ENCODE measurements at places on chromosomes 2 and 18.

DNA sequence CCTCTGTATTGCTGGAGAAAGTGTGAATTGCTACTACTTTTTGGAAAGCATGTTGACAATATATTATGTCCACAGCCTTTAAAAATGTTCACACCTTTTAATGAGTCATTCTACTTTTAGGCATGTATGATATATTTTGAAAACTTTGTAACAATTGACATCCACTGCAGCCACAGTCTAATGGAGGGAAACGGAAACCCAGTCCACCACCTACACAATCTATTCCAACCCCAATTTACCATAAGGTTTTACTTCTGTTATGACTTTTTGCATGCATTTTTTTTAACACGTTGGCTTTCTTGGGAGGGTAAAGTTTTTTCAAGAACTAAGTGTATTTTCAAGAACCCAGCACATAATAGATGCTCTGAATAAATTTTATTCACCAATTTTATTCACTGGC is 38.5 kb upstream of the ATP8B1 start:
- DNase-seq, result no peak

- DNase-seq, result peak; percentile 36
Measured at GRCh38 chr2:238139196-238140039, 950 bp downstream of the KLHL30 start.

DNA sequence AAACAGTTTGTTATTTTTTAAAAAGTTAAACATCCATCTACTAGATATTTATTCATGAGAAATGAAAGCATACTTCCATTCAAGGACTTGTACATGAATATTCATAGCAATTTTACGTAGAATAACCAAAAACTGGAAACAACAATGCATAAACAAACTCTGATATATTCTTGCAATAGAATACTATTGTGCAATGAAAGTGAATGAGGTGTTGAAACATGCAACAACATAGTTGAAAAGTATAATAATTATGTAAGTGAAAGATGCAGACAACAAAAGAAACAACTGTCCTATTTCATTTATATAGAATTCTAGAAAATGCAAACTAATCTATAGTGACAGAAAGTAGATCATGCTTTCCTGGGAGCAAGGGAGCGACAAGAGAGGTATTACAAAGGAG is 206.6 kb upstream of the KLHL29 start:
- no peak for DNase-seq

DNA sequence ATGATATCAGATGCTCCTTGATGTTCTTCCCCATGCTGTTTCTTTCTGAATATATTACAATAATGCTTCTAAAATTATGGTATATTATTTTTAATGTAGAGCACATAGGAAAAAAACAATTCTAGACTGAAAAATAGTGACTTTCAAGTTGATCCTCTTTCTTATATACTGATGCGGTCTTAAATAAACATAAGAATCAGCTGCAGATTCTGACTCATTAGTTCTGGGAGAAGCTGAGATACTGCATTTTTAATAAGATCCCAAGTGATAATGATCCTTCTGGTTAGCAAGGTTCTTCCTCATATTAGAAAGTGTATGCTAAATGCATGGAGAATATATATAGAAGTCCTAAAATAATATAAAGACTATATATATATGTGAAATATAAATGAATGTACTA is 124.9 kb downstream of the XIRP2 start:
- DNase-seq, result no peak

DNA sequence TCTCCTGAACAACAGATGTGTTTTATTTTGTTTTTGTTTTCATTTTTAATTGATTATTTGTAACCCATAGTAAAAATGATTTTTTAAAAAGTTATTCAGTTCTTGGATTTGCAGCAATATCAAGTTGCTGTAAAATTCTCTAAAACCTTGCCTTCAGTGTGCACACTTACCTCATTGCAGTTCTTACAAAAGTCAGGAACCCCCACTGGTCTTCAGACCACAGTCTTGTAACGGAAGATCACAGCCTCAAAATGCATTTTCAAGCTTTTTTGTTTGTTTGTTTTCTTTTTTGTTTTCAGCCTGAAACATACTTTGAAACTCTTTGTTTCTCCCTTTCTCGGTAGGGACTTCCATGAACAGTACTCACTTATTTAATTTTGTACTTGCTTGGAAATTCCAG is 1012.8 kb upstream of the GYPC start:
- DNase-seq, result no peak

DNA sequence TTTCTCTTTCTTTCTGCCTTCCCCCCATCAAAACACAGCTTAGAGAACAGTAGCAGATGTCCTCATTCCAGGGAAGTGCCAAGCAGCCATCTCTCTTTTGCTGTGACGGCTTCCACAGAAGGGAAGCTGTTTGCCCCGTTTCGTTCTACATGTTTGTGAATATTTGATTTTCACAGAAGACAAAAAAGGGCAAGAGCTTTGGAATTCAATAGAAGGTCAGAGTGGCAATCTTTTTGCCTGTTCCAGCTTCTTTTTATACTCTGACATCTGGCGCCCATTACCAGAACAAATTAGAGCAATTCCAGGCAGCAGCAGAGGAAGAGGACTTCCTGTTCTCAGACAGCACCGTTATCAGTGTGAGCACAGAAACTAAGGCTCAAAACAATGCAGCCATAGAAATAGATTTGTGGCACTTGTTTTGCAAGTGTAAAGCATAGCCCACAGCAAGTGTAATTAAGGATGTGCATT is 79.0 kb upstream of the CDH19 start:
- no peak for DNase-seq

DNA sequence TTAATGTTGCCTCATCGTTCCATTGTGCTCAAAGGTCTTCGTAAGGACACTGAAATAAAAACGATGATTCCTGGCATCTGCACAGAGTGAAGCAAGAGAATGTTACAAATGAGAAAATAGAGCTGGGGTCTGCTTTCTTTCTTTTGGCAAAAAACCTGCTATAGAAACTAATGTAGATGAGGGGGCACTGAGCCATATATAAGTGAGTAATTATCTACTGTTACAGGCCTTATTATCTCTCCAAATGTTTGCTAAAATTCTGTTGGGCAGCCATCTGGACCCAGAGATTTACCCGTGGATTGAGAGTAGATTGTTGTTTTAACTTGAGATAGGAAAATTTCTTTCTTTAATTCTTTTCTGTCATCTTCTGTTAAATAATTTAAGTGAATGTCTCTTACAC is 472.5 kb upstream of the PIK3C3 start:
- no peak for DNase-seq

DNA sequence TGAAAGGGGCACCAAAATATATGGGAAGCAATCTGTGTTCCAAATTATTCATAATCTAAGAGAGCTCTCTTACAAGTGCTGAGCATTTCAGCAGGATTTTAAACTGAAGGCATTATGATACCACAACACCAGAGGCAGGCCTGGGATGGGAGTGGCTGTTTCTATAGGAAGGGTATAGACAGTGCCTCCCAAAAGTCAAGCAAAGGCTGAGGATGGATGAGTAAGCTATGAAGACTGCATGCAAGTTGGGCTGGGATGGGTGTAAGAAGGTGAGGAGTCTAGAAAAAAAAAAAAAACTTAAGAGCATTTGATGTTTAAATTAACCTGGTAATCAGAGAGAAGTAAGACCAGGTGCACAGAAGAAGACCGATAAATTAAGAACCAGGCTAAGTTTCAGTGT is 132.5 kb downstream of the OSR1 start:
- DNase-seq, result no peak

DNA sequence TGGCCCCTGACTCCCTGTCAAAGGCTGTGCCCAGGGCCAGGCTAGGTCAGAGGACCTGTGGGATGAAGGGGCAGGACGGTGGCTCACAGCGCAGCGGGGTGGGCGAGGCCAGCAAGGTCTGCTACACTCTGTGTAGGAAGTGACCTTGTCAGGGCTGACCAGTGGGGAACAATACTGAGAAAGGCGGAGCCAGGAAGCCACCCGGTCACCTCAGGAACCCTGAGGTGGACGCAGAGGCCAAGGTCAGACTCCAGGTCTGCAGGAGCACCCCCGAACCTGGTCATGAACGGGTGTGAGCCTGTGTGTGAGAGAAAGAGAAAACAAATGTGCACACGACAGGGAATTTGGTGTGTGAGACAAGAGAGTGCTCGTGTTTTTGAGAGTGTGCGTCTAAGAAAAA is 72.3 kb downstream of the SMAD7 start:
- DNase-seq, result no peak

DNA sequence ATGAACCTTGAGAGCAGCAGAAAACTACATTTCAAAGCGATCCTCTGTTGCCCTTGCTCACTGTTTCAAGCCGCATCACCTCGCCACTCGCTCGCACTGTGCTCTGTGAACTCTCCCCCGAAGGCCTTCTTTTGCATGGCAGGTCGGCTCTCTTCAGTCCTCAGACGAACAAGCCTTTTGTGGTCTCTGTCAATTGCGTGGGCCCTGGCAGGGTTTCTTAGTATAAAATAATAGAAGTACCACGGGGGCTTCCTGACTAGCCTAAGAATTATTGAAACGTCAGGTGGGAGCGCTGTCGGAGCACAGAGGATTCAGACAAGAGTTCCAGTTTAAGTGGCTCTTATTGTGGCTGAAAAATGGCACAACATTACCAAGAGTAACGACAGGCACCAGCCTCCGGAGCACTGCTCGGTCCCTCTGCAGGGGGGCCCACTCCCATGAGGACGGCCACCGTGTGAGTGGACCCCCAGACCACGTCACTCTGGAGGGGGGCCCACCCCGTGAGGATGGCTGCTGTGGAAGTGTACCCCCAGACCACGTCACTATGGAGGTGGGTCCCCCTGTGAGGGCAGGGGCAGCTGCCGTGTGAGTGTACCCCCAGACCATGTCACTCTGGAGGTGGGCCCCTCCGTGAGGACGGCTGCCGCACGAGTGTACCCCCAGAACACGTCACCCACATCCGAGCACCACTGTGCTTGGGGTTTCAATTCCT is 237.7 kb downstream of the HDAC4 start:
- DNase-seq, result peak; percentile 11

DNA sequence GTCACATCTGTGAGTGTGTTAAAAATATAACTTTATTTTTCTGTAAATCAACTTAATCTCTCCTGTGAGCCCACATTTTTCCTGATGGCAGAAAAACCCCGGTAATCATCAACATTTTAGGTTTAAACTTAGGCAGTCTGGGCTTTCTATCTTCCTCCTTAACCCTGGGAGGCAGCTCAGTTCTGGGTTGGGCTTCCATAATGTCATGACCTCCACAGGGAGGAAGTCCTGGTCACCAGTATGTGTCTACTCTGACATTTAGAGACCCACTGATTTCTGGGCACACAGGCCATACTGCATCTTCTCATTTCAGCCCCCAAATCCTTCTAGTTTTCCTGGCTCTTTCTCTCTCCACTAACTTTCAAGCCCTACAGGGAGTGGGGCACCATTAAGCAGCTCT is 181.2 kb downstream of the DYSF start:
- DNase-seq, result no peak

DNA sequence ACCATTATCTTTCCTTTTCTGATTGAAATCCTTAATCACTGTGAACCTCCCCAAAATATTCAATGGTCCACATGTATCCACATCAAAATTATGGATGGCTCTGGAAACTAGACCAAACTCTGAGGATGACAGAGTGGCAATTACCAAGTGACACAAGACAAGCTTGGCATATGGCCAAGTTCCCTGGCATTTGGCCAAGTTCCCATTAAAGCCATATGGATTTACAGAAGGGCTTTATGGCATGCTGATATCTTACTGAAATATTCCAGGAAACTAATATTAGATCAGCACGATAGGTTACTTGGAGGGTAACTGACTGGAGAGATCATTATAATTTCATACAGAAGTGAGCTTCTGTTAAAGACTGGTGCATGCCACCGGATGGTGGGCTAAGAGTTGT is 21.9 kb upstream of the CERS6 start:
- DNase-seq, result no peak

- DNase-seq, result no peak
Measured at GRCh38 chr18:22223254-22223964, 54.0 kb downstream of the GATA6 start.

- DNase-seq, result no peak
Measured at GRCh38 chr2:161843936-161844335, 219.7 kb downstream of the SLC4A10 start.

GRCh38 chr2:213723707-213724106 is 439.4 kb downstream of the SPAG16 start:
- DNase-seq, result no peak

DNA sequence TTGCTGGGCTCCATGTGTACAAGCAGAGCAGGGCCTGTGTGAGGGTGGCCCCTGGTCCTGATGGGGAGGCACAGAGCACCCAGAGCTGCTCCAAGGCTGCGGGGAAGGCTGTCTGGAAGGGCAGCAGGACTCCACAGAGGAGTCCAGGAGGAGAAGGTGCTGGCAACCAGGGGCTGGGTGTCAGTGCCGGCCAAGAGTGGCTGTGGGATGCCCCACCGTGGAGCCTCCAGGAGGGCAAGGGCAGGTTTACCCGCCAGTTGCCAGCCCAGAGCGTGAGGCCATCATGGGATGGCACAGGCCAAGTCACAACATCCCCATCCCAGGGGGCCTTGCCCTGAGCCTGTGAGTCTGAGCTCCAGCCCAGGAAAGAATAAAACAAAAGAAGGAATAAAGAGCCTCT is 241.8 kb downstream of the NAPG start:
- DNase-seq, result no peak

- no peak for DNase-seq
Measured at GRCh38 chr2:175815537-175815936, 186.5 kb downstream of the LNPK start.

- no peak for DNase-seq
Measured at GRCh38 chr2:17646081-17646554, 105.6 kb downstream of the VSNL1 start.

GRCh38 chr2:107776362-107776761 is 50.3 kb upstream of the RGPD4 start:
- DNase-seq, result no peak

GRCh38 chr2:148582679-148583511 is 61.7 kb upstream of the EPC2 start:
- DNase-seq, result no peak

DNA sequence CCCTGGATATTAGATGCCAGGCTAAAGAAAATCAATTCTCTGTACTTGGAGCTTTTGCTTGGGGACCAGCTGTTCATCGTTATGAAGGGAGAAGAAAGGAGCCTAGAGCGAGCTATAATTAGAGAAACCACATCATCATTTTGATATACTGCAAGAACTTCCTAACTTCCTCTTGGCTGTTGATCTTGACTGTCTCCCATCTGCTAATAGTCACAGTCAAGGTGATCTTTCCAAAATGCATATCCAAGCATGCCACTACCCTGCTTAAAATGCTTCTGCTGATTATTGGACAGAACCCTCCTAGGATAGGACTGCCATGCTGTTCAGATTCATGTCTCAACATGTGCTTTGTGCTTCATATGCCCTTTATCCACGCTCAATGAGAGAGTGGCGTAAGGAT is 54.8 kb downstream of the RAPGEF4 start:
- no peak for DNase-seq
